ENCODE measurements at places on chromosomes 4 and X. TPM values are rescaled to one million over a fixed set of nuclear protein-coding genes. Genes with fewer than 3 reads are reported as not detected.

DNA sequence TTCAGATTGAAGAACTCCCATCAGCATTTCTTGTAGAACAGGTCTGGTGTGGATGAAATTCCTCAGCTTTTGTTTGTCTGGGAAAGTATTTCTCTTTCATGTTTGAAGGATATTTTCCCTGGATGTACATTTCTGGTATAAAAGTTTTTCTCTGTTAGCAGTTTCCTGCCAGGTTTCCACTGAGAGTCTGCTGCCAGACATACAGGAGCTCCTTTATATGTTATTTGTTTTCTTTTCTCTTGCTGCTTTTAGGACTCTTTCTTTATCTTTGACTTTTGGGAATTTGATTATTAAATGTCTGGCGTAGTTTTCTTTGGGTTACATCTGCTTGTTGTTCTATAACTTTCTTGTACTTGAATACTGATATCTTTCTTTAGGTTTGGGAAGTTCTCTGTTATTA, 486.5 kb downstream of the ARAP2 start:
- DNase-seq, result no peak

GRCh38 chr4:159117968-159118367, 15.1 kb downstream of the RAPGEF2 start:
- no peak for DNase-seq

- DNase-seq, result no peak
Measured at GRCh38 chrX:107574054-107574683, 54.1 kb upstream of the PRPS1 start.

GRCh38 chr4:32519060-32519459, 1798.9 kb downstream of the PCDH7 start:
- DNase-seq, result no peak

CXCL6 gene
- total RNA-seq, result 3.4 TPM

All from mucosa of gallbladder (tissue), 1 donor.